AG08396 (cell line): ENCODE measurements at places on chromosomes 7 and 10.

GRCh38 chr7:43193893-43194292 is 81.4 kb downstream of the HECW1 start:
- no peak for DNase-seq

DNA sequence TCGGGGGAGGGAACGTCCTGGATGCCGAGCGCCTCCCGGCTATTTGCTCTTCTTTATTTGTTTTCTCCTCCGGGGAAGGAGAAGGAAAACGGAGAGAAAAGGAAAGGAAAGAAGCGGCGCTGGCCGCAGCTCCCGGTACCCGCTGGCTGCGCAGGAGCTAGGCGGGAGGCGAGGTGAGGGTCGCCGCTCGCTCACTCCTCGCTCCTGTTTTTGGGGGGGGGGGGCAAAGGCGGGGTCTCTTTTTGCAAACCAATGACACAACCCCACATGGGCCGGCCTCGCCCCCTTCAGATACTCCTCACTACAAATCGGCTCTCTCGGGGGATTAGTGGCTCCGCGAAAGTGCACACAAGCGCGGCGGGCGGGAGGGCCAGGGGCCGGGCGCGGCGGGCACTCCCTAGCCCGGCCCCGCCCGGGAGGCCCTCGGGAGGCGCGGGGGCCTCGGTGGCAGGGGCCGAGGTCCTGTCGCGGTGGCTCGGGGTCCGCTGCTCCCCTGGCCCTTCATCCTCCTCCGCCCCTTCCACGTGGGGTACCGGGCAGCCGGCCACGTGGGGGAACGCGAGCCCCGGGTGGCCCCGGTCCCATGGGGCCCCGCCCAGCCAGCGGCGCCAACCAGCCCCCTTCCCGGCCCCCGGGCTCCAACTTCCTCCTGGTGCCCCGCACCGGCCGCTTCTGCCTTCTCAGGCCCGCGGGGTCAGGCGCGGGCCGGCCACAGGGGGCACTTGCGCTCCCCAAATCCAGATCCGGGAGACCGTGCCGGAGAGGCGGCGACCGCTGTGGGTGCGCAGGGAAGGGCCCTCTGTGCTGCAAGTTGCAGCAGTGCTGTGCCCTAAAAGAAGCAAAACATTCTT is 718 bp upstream of the CTBP2 start:
- peak; percentile 92 for DNase-seq

DNA sequence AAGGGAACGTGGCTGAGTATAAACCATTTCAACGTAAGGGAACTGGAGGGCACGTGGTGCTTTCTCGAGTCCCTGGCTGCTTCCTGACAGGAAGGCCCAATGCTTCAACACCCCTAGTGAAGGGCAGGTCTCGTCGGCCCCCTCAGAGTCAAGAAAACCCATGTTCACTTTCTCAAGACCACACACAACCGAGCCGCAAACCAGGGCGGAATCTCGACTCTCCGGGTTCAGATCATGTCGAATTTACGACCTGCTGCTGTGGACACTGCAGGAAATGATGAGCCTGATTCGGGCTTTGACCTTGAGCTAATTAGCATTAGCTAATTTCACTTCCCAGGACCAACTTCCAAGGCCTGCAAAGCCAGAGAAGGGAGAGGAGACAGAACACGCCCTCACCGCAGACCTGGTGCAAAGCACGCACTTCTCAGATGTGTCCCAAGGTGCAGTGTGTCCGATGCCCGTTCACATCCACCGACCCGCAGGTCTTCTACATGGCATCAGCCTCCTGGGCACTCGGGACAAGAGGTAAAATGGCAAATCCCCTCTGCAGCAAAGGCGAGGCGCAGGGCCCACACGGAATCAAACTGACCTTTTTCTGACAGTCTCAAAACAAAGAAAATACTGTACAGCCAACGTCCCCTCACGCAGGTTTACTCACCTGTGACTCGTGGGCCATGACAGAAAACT is 94.7 kb downstream of the DIP2C start:
- DNase-seq, result no peak

- no peak for DNase-seq
Measured at GRCh38 chr7:46391231-46392201, 470.4 kb upstream of the IGFBP3 start.

- DNase-seq, result peak; percentile 46
Measured at GRCh38 chr7:149495785-149496641, 1.6 kb downstream of the ZNF746 start.

GRCh38 chr7:25260862-25261494 is 32.7 kb upstream of the NPVF start:
- peak; percentile 16 for DNase-seq

- DNase-seq, result peak; percentile 91
Measured at GRCh38 chr10:369684-370448, 234.6 kb downstream of the ZMYND11 start.

- DNase-seq, result no peak
Measured at GRCh38 chr7:139820089-139820488, 9.0 kb upstream of the TBXAS1 start.

GRCh38 chr10:72610466-72610865 is 15.4 kb downstream of the MICU1 start:
- no peak for DNase-seq

- DNase-seq, result peak; percentile 39
Measured at GRCh38 chr7:106178593-106179134, 66.6 kb upstream of the SYPL1 start.

DNA sequence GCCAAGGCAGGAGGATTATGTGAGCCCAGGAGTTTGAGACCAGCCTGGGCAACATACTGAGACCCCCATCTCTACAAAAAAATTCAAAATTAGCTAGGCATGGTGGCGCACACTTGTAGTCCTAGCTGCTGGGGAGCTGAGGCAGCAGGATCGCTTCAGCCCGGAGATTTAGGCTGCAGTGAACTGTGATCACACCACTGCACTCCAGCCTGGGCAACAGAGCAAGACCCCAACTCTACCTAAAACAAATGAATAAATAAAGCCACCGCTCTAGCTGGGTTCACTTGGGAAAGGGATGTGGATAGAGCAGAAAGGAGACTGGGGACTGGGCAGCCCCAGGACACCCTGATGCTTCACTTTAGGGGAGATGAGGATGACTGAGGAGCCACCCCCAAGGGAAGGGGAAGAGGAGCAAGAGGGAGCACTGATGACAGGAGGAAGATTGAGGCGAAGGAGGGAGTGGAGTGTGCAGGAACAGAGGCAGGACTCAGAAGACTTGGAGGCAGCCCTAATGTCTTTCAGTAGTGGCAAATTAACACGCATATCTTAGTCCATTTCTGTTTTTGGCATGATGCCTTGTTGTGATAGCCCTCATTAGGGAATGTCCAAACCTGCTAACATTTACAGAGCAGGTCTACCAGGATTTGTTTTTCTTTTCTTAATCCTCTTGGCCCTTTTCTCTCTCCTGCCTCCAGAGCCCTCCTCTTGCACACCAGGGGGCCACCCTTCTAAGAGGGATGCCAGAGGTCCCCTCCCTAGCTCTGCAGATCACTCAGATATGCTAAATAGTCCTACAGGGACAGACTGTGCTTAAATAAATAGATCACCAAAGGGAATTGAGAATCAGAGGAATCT is 88.3 kb downstream of the C10orf105 start:
- DNase-seq, result no peak

DNA sequence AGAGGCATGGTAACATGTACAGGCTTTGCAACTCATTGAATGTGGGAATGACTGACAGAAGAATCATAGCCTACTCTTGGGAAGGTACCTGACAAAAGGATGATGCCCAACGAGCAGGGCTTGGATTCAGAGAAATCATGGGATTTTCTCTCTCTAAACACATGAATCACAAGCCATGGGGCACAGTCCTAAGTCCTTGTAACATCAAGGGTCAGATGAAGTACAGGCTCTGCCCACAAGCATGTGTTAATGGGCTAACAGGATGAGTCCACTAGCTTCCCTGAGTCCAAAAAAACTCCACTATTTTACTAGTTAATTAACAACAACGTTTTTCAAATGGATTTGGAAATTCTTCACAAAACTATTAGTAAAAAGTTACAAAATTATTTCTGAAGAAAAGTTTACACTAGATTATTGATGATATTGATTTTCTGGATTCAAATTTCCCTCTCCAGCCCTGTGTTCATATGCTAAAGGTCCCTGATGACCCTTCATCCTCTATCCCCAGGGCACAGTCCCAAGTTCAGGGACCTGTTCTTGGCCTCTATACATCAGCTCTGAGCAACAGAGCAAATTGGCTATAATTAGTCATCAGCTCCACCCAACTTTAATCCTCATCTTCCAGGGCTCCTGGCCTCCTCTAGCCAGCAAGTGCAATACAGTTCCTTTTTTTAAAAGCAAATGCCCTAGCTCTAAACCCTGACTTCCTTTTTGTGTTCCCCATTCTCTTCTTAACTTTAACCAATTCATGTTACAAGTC is 99.8 kb downstream of the GSAP start:
- no peak for DNase-seq

- DNase-seq, result no peak
Measured at GRCh38 chr10:416091-416515, 273.4 kb downstream of the DIP2C start.

GRCh38 chr10:130423455-130424305 is 287.5 kb downstream of the GLRX3 start:
- no peak for DNase-seq

DNA sequence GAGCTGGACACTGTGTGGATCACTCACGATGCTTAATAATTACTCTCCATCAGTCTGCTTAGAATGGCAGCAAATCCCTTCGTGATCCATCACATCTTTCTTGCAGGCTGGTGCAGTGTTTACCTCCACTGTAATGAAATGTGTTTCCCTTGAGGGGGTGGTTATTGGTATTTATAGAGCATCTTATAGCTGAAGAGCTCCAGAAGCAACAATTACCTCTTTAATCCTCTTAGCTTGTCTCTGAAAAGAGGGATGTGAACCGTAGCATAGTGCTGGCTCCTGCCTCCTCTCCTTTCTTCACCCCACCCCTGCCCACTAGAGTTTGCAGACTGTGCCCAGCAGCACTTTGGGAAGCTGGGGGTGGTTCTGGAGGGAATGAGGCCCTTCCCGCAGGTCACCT is 132.6 kb downstream of the CAMK1D start:
- no peak for DNase-seq

DNA sequence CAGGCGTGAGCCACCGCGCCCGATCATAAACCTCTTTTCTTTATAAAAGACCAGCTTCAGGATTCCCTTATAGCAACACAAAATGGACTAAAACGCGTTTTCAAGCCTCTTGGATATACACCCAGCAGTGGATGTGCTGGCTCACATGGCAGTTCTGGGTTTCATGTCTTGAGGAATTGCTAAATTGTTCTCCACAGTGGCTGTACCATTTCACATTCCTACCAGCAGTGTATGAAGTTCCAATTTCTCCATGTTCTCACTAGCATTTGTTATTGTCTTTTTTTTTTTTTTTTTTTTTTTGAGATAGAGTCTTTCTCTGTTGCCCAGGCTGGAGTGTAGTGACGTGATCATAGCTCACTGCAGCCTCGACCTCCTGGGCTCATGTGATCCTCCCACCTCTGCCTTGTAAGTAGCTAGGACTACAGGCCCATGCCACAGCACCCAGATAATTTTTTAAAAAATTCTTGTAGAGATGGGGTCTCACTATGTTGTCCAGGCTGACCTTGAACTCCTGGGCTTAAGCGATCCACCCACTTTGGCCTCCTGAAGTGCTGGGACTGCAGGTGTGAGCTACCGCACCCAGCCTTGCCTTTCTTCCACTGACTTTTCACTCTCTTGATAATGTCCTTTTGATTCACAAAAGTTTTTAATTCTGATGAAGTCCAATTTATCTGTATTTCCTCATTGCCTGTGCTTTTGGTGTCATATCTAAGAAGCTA is 17.4 kb downstream of the TECPR1 start:
- DNase-seq, result no peak

GRCh38 chr7:101614939-101615302 is 14.2 kb downstream of the MYL10 start:
- DNase-seq, result no peak

- DNase-seq, result no peak
Measured at GRCh38 chr7:132508724-132509353, 67.4 kb downstream of the PLXNA4 start.

DNA sequence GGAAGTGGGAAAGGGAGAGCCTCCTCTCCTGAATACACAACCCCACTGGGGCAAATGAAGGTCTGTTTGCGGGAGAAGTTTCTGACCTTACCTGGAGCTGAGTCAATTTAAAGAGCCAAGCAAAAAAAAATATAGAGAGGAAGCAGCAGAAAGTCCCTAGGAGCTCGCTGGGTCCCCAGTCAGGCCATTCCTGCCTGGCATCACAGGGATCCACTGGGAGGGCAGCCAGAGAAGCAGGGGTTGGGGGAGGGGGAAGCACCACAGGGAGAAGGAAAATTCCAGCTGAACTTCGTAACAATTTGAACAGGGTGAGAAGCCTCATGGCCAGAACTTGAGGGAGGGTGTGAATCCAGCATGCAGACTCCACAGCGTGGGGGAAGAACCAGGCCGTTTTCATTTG is 298.7 kb downstream of the LRRTM3 start:
- no peak for DNase-seq

- DNase-seq, result no peak
Measured at GRCh38 chr7:129401967-129402860, 32.0 kb upstream of the STRIP2 start.

DNA sequence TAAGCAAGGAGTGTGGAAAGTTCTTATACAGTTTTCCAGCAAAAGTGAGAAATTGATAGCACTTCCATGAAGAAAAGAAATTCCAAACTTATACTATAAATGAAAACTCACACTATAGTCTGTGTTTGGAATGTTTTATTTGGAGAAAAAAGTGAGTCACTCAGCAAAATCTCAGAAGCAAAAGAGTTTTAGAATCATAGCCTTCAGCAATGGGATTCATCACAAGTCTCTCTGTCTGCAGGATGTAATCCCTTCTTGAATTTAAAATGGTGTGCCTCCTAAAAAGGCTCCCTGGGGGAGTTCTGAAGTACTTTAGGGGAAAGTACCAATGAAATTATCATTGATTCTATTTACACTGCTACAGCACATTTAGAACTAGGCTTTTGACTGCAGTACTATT is 756.4 kb downstream of the XPNPEP1 start:
- DNase-seq, result peak; percentile 10

- no peak for DNase-seq
Measured at GRCh38 chr7:96663457-96663856, 46.2 kb downstream of the SEM1 start.

- DNase-seq, result no peak
Measured at GRCh38 chr7:1219498-1219897, 13.2 kb upstream of the UNCX start.

DNA sequence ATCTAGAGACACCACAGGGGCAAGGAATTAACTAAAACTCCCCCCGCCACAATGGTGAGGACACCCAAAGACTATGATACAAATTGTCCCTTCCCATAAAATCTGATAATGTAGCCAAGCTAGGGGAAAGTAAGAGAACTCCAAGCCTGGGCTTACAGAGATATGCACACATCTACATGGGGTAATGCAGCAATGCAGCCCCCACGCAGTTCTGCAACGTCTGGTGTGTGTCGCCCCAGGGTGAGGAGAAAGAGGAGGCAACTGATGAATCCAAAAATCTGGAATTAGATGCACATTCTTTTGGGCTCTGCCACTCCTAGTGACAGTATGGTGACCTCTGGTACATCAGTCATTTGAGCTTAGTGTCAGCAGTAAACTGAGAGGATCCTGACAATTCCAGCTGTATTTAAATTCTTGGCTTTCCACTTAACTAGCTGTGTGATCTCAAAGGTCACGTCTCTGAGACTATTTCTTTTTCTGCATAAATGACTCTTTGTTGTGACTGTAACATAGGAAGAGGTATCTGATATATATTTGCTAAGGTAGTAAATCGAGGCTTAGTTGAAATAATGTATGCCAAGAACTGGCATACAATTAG is 51.5 kb downstream of the PIP4K2A start:
- no peak for DNase-seq
